ENCODE measurements at places on chromosomes 12 and 14.

GRCh38 chr12:11765421-11765816, 115.9 kb downstream of the ETV6 start:
- DNase-seq = no peak

DNA sequence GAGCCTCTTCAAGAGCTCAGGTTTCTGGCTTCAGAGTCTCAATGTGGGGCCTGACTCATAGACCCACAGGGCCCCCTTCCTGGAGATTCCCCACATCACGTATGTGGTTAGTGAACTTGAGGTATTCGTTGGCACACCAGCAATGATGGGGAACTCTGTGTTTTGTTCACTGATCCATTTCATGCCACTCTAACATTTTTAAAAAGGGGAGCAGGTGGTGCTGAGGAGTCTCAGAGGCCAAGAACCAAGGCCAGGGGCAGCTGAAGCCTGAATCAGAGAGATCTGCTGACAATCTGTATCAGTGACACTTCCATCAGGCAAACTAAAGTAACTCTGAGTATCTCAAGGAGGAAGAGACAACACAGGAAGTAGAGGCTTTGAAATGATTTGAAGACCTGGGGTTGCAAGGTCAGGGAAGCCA, 323.4 kb downstream of the VRK1 start:
- no peak for DNase-seq

- no peak for DNase-seq
Observed at GRCh38 chr12:1421091-1421846, 173.1 kb downstream of the FBXL14 start.

GRCh38 chr14:31241450-31242114, 34.0 kb upstream of the HECTD1 start:
- DNase-seq = no peak

GRCh38 chr12:25958428-25959070, at the start of gene RASSF8:
RASSF8 (plus strand) TSS chr12:25958682; CDS start chr12:26055344, 96,662 bp downstream.
- peak; percentile 82 for DNase-seq

DNA sequence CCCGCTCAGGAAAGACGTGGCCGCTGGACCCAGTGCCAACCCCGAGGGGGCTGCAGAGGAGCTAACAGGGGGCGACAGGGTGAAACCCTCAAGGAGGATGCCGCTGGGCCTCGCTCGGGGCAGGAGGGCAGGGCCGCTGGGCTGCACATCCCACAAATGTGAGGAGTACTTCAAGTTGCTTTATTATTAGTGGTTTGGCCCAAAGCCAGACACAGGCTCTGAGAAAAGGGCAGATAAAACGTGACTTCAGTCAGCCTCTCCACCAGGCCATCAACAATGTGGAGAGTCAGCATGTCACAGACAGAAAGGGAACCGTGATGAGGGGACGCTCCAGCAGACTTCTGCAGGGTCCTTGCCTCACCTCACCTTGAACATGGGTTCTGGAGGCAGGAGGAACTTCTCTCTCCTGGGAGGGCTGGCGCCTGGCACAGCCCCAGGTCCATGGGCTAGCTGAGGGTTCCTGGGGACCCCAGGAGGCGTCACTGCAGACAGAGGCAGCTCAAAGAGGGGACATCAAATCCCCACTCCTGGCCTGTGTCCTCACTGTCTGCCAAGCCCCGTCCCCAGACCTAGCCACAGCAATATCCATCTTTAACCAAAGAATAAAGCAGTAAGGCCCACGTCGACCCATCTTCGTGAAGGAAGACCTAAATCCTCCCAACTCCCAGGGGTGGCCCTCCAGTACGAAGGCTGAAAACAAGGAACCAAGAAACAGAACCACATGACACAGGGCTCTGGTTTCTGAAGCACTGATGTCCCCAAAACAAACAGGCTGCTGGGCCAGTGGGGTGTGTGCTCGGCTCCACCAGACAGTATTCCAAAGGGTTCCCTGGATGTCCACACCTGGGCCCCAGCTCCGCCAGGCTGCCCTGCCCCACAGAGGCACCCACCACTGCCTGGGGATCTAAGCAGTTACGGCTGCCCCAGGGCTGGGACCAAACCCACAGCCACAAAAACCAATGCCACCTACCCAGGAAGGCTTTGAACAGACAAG, 35.1 kb downstream of the CCDC85C start:
- DNase-seq = no peak

GRCh38 chr14:76710056-76711010, 50.9 kb upstream of the VASH1 start:
- peak; percentile 50 for DNase-seq

GRCh38 chr14:50757702-50758101, 73.3 kb downstream of the NIN start:
- DNase-seq = no peak

DNA sequence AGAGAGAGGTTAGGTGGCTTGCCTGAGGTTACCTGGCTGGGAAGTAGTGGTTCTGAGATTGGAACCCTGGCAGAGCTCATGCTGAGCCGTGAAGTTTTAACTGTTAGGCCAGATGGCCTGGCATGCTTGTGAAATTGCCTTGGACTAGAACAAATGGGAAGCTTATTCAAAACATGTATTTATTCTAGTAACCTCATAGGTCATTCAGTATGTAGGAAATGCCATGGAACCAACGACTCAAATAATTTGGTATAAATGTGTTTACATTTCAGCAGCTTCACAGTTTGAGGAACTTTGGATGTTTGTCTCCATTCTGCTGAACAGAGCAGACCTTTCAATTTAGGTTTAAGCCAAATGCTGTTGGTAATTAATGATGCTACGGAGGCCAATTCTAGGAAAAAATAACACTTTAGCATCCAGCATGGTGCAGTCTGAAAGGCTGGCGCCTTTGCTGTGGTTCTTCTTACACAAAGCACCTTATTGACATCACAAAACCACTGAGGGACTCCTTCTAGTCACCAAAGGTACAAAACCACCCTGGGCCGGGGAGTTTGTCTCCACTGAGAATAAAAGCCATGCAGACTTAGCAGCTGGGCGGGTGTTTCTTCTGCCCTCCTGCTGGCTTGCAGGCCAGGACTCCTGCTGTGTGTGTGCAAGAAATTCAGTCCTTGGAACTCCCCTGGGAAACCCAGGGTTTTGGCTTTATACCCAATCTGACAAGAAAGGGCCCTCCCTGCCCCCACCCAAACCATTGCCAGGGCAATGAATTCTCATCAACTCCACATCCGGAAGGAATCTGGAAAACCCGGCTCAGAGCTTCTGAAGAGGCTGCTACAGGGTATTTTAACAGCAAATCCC, 64.2 kb downstream of the ELK3 start:
- DNase-seq = no peak

- peak; percentile 76 for DNase-seq
Observed at GRCh38 chr14:80211153-80212022, at the start of gene DIO2. DIO2 (minus strand) TSS chr14:80211504; CDS start chr14:80211472, 32 bp downstream.

DNA sequence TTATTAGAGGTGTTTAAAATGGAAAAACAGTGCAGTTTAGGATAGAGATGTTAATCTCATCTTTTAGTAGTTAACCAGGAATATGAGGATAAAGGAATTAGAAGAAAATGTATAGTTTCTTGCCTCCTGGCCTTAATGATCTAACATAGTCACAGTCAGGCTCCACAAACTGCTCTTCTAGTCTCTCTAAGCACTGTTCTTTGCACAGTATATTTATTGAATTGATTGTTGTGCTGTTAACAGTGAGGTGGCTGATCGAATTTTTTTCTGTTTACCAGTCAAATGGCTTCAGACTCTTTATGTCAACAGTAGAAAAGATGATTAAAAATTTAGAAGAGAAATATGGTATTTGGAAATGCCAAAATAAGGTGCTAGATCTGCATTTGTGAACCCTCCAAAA, 37.8 kb downstream of the ATF7IP start:
- DNase-seq = no peak

- DNase-seq = no peak
Observed at GRCh38 chr12:15883536-15883935, 1.3 kb downstream of the STRAP start.

DNA sequence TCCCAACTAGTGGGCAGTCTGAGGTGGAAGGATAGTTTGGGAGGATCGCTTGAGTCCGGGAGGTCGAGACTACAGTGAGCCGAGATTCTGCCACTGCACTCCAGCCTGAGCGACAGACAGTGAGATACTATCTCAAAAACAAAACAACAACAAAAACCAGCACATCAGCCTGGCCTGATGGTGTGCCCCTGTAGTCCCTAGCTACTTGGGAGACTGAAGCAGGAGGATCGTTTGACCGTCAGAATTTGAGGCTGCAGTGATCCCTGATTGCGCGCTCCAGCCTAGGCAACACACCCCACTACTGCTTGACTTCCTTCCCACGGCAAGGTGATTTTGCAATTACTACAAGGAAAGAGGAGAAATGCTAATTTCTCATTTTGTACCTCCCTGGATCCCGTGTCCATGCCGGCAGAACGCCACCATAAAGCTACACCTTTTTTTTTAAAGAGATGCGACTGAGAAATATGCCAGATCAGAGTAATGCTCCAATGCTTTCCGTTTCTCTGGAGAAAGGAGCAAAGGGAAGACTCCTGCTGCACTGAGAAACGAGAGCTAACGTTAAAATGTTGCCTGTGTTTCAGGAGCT, 672 bp upstream of the SCFD1 start:
- peak; percentile 28 for DNase-seq

GRCh38 chr14:68703093-68703492, 89.8 kb downstream of the ZFP36L1 start:
- no peak for DNase-seq

DNA sequence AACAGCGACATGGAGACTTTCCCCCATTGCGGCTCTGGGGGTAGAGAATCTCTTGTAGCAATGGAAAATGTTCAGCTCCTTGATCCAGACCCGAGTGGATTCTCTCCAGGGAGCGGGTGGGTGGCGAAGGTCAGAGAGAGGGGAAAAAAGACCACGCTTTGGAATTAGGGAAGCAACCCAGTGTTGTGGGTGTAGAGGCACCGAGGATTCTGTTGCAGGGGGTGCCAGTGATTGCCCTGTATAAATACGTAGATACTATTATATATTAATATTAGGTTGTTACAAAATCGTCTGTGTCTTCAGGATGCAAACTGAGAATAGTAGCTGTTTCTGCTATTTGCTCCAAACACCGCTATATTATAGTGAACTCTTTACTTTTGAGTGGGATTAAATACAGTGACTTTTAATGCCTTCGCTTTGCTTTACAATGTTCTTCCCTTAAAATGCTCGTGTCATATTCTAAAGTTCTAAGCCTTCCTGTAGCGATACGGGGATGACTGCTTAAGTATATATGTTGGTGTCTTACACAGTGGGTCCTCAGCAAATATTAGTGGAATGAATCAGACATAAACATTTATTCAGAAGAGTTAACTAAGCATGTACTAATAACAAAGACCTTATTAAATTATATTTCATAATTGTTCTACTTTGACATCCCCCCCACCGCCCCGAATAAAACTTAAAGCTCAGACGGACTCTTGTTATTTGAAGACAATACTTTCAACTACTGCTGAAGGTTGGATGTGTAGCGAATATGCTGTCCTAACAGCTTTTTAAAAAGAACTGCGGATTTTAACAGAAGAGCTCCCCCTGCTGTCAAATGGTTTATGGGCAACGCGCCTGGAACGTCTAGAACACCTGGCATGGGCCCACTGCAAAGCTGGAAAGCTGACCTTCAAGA, 136.4 kb upstream of the KRAS start:
- DNase-seq = peak; percentile 86

GRCh38 chr14:92122351-92122677, 545 bp downstream of the CPSF2 start:
- no peak for DNase-seq

DNA sequence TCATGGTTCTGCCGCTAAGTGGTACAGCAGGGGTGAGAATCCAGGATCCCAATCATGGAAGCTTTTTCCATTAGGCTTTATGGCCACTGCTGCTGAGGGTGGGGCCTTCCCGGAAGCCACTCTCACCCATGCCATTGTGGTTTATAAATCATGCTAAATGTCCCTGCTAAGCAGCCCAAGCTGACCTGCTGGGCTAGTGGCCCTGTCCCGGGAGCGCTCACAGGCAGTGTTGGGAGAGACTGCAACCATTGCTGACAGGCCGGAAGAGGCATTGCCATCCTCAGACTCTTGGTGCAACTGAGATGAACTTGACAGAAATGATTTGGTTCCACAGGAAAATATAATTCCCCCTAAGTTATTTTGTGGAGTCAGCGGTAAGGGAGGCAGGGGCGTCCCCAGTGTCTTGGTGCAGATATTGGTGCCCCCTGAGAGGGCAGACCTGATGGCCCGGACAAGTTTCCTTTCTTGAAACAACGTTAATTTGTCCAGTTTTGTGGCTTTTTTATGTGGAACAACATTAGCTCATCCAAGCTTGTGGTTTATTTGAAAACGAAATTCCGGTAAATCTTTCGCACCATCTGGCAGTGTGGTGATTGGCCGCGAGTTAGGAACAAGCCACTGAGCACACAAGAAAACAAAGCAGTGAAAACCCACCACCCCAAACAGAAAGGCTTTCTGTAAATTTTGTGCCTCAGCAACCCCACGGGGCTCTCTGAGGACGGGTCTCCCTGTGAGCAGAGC, 82.3 kb downstream of the SSPN start:
- no peak for DNase-seq

DNA sequence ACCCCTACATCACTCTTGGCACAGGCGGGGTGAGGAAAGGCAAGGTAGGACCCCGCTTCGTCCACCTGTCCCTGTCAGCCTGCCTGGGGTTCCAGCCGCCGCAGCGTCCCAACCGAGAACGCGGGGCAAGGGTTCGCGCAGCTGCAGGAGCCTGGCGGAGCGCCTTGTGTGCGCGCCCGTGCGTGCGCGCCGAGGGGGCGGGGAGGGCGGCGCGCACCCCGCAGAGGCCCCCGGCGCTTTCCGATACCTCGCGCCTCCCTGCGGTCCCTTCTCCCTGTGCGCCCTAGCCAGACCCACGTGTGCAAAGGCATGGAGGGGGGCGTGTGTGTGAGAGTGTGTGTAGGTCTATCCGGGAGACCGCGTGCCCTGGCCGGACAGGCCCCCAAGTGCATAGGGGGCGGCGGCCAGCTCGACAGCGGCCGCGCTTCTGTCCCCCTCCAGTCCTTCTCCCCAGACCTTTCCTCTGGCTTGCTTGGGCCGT, 122.4 kb downstream of the TSPAN9 start:
- DNase-seq = peak; percentile 61

DNA sequence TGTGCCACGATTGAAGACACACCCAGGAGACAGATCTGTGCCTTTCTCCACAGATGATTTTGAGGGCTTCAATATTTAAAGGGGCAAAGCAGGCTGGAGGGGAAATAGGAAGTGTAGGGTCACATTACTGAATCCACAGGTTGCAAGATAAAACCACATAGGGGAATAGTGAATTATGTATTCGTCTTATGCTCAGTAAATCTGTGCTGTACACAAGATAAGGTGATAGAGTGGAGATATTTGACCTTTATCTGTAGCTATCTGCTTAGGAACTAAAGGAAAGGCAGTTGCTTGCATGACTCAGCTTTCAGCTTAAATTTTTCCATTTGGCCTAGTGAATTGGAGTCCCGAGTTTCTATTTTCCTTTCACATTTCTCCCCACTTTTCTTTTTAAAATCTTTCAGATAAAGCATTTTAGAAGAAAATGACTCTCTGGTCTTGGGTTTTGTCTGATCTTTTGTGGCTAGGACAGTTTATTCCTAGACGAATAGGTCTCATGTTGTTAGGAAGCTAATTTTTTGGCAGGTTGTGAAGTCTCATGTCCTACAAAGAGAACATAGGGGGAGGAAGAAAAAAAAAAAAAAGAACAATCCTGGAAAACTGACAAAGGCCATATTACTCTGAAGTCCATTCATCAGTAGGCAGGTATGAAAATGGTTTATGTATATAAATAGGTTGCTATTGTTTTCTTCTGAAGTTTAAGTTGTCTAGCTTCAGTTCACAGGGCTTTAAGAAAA, 55.4 kb downstream of the FBXO33 start:
- no peak for DNase-seq

Measured in putamen (tissue), 1 donor.